NCI-H1092 treated with DMSO at 0.1 percent for 48 hours (cell line): ENCODE measurements at places on chromosomes 4 and X.

DNA sequence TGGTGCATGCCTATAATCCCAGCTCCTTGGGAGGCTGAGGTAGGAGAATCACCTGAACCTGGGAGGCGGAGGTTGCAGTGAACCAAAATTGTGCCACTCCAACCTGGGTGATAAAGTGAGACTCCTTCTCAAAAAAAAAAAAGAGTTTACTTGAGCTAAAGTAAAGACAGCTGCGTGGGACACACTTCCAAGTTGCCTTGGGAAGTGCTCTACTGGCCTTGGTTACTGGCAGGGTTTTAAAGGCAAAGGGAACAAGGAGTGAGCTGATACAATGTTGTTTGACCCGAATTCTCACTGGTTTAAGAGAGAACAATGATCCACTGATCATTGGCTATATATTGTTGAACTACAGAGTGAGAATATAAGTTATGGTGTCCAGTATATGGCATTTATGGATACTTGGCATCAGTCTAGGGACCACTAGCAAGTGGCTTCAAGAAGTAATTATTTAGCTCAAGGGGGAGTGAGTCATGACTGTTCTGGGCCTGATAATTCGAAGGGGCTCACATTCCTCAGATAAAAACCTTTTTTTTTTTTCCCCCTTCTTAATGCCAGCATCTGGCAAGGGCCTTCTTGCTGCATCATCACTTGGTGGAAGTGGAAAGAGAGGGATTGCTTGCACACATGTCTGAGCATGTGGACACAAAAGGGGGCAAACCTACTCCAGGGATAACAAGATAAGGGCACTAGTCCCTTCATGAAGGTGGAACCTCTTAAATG, 32.3 kb downstream of the GRK4 start:
- no peak for DNase-seq

- DNase-seq: no peak
Observed at GRCh38 chr4:149095001-149095400, 652.8 kb upstream of the NR3C2 start.

DNA sequence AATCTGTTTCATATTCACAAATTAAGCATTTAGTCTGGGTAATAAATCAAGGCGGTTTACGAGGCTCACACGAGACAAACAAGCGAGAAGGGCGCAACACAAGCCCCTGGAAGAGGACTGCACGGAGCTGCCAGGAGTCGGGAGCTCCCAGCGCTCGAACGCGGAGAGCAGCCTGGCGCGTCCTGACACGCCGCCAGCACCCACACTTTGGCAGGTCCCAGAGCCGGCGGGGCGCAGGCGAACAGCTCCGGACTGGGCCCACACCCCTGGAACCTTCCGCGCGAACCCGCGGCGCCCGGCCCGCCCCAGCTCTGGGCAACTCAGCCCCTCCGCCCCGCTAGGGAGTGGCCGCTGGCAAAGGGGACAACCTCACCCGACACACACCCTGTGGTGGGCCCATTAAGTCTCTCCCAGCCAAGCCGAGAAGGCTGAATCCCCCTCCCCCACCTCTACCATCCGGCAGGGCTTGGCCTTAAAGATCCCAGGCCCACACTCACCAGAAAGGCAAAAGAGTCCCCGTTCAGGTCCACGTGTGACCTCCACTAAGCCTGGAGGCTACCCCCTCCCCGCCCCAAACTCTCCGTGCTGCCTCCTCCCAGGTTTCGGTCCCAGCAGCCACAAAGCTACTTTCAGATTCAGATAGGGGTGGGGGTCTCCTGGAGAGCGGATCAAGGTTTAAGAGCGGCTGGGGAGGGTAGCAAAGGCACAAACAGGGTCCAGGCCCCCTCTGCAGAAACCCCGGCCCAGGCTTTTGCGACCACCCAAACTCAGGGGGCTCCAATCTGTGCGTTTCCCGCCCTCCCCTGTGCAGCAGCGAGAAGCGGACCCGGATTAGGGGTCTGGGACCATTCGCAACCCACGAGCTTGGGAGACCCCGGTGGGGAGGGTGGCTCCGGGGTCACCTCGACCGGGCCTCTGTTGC, 47.5 kb upstream of the BCOR start:
- no peak for DNase-seq

- DNase-seq: no peak
Observed at GRCh38 chr4:69823048-69823447, 36.9 kb downstream of the SULT1E1 start.

- no peak for DNase-seq
Observed at GRCh38 chrX:96224279-96224678, 460.4 kb upstream of the DIAPH2 start.

DNA sequence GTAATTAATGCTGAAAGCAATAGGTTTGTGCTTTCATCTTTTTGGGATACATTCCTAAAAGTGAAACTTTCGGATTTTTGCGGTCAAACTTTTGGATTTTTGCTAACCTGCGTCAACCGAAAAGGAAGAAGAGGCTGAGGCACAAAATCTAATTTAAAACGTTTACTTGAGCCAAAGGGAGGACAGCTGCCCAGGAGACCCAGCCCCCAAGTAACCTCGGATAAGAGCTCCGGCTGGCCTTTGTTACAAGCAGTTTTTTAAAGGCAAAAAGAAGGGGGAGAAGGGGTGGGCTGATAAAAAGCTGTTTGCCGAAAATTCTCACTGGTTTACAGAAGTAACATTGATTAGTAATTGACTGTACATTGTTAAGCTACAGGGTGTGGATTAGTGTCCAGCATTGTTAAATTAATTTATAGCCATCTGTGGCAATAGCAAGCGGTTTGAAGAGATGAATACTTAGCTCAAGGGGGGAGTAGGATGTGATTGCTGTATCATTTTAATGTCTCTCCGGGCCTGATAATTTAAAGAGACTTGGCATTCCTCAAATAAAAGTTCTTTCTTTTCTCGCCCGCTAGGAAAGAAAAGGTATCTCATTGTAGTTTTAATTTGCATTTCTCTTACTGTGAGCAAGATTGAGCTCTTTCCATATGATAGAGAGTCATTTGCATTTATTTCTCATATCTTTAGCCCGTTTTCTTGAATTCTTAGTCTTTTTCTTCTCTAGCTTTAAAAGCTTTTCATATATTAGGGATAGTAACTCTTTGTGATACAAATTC, 59.1 kb upstream of the USP9X start:
- DNase-seq: no peak

DNA sequence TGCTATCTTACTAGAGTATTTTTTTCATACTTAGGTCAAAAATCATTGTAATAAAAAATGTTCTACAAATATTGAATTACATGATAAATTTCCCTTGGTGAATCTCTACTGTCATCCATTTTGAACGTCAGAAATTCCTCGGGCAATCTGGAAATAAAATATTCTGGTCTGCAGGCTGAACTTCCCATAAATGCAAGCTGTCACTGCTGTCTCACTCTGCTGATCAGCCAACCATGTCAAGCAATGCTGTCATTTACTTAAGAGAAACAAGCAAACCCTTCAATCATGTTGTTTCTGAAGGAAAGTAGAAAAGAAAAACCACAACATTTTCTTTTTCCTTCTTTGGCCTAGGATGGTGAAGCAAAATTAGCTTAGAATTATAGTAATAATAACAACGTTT, 514.2 kb upstream of the GALNT7 start:
- DNase-seq: no peak

GRCh38 chrX:24156177-24156576, 6.6 kb downstream of the ZFX start:
- DNase-seq: no peak

- no peak for DNase-seq
Observed at GRCh38 chr4:89545315-89545714, 237.7 kb upstream of the GPRIN3 start.

DNA sequence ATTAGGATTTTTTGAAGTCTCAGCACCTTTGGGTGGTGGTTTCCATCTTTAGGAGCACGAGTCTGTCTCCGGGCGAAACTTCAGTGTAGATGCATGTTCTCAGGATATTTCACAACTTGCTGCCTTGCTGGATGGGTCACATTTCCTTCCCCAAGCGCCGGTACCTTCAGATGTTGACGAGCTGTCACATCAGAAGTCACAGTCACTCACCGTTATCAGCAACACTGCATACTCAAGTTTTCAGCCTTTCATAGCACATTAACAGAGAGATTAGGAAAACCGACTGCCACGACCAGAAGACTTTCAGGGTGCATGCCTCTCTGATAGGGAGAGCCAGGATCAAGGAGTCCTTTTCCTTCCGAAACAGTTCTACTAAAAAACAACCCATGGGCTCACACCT, 77.8 kb downstream of the SHROOM2 start:
- DNase-seq: no peak

- DNase-seq: no peak
Observed at GRCh38 chr4:10112658-10113284, 3.8 kb downstream of the WDR1 start.

DNA sequence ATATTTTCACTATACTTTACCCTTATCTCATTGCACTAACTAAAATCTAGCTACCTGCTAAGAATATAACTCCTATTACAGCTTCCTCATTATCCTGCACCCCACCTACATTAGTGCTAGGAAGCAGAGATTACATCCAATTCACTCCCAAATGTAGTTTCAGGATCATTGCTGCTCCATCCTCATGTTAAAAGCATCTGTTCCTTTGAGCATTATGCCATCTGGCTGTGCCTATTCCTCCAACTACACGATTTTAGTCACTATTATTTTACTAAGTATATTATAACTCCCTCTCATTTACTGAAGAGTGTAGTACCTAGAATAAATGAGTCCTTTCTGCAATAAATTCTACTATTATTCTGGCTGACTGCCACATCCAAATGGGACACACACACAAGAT, 1586.9 kb downstream of the TECRL start:
- DNase-seq: no peak

- no peak for DNase-seq
Observed at GRCh38 chr4:147769386-147769785, 37.5 kb downstream of the ARHGAP10 start.

DNA sequence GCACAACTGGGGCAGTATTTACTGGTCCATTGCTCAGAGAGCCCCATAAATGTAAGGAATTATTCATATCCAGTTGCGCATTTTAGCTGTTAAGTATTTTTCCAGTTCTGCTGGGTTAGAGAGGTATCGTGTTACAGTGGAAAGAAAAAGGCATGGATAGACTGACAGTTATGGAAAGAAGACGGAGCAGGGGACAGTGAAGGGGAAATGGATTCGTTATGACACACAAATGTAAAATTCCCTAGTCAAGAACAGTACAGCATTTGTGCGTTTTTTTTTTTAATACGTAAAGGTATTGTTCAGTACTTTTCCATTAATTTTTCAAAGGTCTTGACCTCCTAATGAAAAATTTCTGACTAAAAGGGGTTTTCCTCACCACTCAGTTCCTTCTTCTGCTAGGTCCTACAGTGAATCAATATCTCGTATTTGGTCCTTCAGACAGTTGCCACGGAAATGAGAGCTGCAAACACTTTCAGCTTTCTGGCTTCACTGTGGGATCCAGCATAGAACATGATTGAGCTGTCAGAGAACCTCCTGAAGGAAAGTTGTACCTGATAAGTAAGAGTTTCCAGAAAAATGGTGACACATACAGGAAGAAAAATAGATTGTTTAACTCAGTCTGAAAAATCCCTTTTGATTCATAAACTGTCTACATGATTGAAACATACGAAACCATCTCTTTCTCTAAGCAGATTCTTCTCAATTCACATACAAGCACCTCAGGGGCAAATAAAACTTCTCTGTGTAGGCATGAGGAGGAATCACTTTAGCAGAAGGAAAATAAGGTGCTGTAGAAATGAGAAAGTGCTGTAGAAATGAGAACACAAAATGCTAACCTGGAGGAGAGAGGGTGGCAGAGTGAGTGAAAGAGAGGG, 21.8 kb upstream of the BBS12 start:
- no peak for DNase-seq

GRCh38 chr4:11488657-11489452, 60.2 kb upstream of the HS3ST1 start:
- no peak for DNase-seq

DNA sequence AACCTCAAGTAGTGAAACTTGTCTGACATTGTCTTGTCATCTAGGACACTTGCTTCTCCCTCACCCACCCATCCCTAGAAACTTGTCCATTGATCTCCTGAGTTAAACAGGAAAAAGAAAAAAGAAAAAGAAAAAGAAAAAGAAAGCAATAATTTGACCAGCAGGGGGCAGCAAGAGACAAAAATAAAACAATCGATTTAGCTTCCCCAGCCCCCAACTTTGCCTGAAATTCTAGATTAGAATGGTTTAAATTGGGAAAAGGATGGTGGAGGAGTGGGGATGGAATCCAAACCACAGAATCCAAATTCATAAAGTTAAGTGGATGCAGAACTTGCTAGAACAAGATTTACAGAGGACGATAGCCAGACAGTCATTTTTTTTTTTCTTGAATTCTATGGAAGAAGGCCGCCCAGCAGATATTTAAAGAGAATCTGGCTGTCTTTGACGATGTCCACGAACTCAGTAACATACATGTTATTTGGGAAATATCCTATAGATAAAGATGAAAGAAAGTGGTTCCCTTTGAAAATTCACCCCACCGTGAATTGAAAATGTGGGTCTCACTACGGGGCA, 282.9 kb downstream of the USP46 start:
- peak; percentile 58 for DNase-seq

GRCh38 chr4:3582091-3582475, 49.9 kb upstream of the LRPAP1 start:
- DNase-seq: no peak

GRCh38 chr4:140427106-140427918, at the start of gene CLGN:
TSS of gene CLGN (minus strand) at chr4:140427648. CDS start at chr4:140413078, 14,570 bp downstream.
- DNase-seq: peak; percentile 93

DNA sequence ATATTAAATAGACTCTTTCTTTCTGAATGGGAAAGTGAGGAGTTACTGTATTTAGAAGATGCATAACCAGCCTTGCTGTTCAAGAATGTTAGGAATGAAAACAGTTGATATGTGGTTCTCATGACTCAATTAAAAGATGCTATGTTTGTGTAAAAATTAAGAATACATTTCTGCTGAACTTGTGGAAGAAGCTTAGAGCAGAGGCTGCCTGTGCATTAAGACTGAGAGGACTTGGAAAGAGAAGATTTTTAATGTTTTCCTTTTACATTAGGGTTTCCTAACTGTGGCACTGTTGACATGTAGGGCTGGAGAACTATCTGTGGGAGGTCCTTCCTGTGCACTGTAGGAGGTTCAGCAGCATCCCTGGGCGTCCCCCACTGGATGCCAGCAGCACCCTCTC, 137.7 kb downstream of the GPR143 start:
- DNase-seq: no peak

- DNase-seq: no peak
Observed at GRCh38 chr4:30727409-30727808, 7.2 kb downstream of the PCDH7 start.
